Iris pigment epithelial cell (primary cell): ENCODE measurements at places on chromosomes 1 and 21.

DNA sequence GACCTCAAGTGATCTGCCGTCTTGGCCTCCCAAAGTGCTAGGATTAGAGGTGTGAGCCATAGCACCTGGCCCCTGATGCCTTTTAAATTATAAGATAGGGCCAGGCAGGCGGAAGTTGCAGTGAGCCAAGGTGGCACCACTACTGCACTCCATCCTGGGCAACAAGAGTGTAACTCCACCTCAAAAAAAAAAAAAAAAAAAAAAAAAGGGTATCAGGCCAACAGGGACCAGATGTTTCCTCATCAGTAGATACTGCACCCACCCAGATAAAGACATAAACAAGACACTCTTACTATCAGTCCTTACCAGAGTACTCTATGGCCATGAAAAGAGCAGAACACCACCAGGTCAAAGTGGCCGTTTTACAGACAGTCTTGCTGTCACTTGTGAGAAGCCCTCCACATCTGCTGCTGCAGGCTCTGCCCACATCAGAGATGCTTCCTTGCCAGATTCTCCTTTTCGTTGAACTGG, 3.3 kb downstream of the C21orf58 start:
- DNase-seq, result no peak

DNA sequence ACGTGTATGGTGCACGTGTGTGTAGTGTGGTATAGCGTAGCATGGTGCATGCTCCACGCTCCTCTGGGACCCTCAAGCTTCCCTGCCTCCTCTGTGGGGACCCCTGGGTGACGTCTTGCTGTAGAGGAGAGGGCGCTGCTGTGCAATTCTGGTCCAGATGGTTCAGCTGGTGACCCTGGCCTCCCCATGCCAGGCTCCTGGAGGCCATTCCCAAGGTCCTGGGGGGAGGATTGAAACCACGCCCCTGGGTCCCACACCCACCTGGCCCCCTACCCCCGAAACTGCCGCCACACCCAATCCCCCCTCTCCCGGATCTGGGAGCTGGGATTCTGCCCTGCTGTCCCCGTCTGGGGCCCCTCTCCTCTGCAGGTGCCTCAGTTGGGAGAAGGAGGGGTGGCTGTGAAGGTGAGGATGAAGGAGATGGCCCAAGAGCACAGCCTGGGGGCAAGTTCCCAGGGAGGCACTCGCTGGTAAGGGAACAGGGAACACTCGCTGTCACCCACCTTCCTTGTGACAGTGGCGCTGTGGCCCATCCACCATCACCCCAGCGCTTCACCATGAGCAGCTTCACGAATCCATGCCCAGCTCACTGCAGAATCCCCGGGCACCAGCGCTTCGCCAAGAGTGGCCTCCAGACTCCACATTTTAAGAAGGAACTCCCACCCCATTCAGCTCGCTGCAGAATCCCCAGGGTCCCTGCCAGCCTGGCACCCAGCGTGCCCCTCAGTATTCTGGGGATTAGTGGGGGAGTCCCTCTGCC, 38.0 kb downstream of the WDR4 start:
- DNase-seq, result no peak

DNA sequence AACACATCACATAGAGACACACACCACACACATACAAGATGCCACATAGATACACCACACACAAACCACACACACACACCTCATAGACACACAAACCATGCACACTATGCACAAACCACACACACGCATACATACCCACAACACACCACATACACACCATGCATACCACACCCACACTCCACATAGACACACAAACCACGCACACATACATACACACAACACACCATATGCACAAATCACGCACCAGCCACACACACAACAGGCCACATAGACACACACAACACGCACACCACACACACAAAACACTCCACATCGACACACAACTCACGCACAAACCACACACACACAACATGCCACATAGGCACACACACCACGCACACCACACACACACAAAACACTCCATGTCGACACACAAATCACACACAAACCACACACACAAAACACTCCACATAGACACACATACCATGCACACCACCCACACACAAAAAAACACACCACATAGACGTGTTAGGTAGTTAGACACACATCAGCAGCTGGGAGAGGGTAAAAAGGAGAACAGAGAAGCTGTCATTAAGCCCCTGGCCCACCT, 49.5 kb upstream of the SLC19A1 start:
- no peak for DNase-seq

- DNase-seq, result no peak
These were observed 18.9 kb upstream of the BATF3 start for GRCh38 chr1:212718499-212718898.

GRCh38 chr1:6109688-6110087, 64.0 kb downstream of the KCNAB2 start:
- no peak for DNase-seq

DNA sequence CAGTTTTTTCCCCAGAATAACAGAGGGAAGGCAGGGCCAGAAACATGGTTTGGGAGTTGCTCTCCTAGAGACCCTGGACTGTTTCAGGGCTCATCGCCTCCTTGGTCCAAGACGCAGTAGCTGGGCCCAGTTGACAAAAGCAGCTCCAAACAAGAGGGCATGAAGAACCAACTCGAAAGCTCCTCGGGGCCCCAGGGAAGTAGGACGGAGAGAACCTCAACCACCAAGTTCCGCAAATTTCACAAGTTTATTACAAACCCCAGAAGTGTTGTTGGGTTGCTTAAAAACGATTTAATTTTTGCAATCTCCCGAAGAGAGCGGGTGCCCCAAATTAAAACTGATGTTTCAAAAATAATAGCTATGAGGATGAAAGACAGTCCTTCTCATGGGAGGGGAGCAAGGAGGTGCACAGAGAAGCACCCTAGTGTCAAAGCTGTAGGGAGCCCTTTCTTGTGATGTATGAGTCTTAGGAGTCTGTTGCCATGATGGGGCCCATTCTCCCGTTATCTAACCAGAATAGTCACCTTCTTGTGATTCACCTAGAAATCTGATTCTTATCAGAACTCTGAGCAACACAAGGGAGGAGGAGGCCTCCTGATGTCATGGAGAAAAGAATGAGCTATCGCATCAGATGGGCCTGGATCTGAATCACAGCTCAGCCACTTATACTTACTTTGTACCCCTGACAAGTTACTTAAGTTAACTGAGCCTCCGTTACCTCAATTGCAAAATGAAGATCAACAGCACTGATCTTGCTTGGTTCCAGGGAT, 165.7 kb upstream of the IRF2BP2 start:
- no peak for DNase-seq

DNA sequence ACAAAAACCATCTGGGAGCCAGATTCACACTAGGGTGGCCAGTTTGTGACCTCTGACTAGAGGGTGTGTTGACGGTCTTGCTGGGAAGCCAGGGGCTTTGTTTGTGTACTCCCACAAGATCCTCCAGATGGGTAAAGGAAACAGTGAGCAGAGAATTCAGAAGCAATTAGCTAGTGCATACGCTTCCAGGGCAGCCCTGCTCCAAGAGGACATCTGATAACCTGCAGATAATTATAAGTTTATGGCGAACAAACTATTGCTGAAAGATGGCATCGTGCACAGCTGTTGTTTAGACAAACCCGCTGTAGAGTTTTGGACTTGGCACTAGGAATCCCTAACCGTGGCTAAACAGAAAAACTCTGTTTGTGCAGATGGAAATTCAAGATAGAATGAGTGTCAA, 326.4 kb downstream of the TGFB2 start:
- peak; percentile 65 for DNase-seq

DNA sequence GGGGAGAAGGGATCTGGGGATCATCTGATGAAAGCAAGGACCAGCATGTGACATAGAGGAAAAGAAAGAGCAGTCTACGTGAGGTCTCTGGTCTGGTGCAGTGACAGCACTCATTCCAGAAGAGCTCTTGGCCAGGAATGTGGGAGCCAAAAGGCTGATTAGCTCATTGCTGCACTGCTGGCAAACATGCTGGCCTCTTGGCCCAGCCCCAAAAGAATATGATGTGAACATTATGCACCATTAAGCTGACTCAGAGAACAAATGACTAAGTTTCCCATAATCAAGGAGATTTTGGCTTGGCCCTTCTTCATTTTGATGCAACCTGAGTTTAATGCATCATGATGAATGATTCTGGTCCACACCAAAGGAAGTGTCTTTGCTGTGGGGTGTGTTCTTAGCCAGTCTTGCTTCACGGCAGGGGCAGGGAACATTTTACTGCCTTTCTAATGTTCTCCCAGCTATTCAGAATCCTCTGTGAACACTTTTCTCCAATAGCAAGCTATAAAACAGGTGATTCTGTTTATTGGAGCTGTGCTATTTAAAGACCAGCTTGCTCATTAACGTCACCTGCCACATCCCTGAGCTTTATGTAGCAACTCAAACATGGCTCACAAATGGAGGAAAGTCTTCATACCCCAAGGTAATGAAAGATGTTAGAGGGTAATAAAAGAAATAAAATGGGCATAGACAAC, 55.1 kb downstream of the PCBP3 start:
- peak; percentile 97 for DNase-seq

- no peak for DNase-seq
These were observed 25.3 kb upstream of the IGSF3 start for GRCh38 chr1:116692879-116693278.

DNA sequence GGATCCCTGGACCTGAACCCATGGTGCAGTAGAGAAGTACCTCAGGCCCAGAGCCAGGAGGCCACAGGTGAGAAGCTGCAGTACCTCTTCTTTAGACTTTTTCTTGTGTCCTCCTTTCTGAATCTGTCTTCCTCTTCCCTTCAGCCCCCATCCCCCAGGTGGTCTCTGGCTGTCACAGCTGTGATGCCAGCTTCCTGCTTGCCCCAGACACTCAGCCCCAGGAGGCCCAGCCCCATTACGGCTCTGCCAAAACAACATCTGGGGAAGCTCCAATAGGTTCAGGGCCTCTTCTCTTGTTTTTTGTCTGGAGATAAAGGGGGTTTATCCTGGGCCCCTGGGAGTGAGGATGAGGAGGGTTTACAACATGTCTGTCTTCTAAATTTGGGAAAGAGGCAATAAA, 9.5 kb upstream of the BTG2 start:
- DNase-seq, result no peak

DNA sequence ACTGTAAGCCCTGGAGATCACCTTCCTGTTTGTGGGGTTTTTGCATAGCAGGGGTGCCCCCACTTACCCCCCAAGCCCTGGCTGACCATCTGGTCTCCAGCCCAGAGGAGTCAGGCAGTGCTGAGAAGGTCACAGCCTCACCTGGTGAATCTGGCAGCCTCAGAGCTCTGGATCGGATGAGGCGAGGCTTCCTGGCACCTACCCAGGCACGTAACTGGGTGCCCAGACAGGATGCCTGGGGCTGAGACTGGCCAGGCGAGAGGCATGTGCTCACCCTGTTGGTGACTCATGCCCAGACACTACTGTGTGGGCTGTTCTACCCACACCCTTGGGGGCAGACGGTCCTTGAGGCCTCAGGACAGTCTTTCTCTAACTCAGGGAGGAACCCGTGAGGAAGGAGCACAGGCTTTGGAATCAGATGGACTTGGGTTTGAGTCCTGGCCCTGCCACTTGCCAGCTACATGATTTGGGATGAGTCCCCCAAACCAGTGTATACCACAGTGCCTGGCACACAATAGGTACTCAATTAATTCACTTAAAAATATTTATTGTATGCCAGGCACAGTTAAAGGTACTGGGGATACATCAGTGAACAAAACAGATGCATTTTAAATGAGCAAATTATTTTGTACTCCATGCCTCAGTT, 15.1 kb upstream of the PADI3 start:
- peak; percentile 80 for DNase-seq

- no peak for DNase-seq
These were observed 30.6 kb downstream of the CDKN2C start for GRCh38 chr1:51000651-51001050.

GRCh38 chr1:185598332-185598731, 135.9 kb upstream of the HMCN1 start:
- DNase-seq, result no peak

GRCh38 chr1:228185641-228185965, 20.0 kb downstream of the IBA57 start:
- no peak for DNase-seq

- no peak for DNase-seq
These were observed 46.2 kb downstream of the ZNF648 start for GRCh38 chr1:182015360-182015759.

- DNase-seq, result no peak
These were observed 122.9 kb upstream of the ARHGEF16 start for GRCh38 chr1:3331564-3331963.

DNA sequence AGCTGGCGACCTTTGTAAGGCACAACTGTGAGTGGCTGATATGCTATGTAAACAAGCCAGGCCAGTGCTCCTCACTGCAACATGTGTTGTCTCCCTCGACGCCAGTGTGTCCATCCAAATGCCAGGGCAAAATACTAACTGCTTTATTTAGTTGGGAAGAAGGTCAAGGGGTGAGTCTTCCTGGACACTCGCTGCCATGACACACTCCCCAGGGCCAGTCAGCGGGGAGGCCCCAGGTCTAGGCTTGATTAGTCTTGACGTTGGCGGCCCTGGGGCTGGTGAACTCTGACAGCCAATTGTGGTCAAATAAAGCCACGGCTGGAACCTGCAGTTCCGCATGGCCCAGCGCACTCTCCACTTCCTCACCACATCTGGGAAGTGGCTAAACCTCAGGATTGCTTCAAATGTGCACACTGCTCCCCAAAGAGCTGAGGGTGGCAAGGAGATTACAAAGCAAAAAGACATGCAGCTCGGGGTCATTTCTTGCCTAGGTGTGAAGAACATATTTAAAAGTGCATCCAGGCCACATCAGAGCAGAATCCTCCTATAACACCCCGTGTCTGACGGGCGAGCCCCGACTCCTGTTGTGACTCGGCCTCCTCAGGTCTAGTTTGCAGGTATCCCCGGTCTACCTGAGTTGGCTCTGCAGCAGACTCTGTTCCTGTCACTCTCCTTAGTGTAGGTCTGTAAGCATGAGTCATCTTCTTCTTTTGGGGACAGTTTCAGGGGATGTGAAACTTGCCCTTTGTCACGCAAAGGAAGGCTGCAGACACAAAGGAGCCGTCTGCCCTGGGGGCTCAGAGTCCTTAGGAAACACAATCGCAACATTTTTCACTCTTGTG, 183.5 kb downstream of the RUNX1 start:
- DNase-seq, result no peak

GRCh38 chr21:37916310-37917051, at the start of gene KCNJ6:
Gene KCNJ6 (minus strand): TSS chr21:37916457. CDS start chr21:37840682, 75,775 bp downstream.
- peak; percentile 56 for DNase-seq

GRCh38 chr1:231603598-231604275, 22.9 kb upstream of the DISC1 start:
- peak; percentile 60 for DNase-seq
